NCI-H1930 (cell line): ENCODE measurements at places on chromosomes 5 and 9.

DNA sequence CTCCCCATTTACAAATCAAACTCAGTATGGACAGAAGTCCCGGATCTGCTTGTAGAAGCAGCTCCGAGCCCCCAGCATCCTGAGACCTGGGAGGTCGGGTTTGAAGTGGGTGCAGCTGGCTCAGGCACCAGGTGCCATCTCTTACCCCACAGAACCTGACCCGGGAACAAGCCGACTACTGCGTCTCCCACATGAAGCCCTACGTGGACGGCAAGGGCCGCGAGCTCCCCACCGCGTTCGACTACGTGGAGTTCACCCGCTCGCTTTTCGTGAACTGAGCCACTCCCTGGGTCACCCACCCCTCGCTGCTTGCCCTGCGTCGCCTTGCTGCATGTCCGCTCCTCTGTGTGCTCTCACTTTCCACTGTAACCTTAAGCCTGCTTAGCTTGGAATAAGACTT, 23.6 kb downstream of the DYNC2I2 start:
- DNase-seq = no peak

- no peak for DNase-seq
These were observed 34.8 kb downstream of the SLC6A18 start for GRCh38 chr5:1259806-1260480.

GRCh38 chr5:44389090-44389822, at the start of gene FGF10:
Gene FGF10, minus strand, starts transcription at chr5:44389420. Its CDS starts 738 bp downstream, at chr5:44388682.
- no peak for DNase-seq

DNA sequence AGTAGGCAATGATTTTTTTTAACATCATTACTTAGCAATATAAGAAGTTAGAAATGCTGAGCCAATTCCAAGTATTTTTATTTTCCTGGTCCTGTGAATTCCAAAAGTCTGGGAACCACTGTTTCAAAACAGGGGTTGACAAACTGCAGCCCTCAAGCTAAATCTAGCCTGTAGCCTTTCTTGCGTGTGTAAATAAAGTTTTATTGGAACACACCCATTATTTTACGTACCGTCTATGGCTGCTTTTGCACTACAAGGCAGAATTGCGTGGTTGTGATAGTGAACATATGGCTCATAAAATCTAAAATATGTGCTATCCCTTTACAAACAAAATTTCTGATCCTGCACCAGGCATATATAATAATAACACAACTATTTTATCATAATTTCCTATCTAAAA, 279.1 kb downstream of the SAXO1 start:
- DNase-seq = no peak

DNA sequence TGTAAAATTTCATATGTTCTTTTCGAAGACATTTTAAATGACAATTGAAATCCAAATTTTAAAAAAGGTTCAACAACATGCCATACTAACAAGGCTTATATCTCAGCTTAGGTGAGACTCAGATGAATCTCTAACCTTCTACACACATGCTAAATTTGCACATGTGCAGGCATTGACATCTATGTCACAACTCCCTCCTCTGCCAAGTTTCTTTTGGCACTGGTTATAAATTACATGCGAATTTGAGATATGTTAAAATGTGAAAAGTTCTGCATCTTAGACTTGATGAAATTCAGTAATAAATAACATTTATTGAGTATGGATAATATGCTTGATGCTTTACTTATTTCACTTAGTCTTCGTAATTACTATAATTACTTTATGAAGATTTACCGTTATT, 234.3 kb downstream of the TLE4 start:
- DNase-seq = no peak

DNA sequence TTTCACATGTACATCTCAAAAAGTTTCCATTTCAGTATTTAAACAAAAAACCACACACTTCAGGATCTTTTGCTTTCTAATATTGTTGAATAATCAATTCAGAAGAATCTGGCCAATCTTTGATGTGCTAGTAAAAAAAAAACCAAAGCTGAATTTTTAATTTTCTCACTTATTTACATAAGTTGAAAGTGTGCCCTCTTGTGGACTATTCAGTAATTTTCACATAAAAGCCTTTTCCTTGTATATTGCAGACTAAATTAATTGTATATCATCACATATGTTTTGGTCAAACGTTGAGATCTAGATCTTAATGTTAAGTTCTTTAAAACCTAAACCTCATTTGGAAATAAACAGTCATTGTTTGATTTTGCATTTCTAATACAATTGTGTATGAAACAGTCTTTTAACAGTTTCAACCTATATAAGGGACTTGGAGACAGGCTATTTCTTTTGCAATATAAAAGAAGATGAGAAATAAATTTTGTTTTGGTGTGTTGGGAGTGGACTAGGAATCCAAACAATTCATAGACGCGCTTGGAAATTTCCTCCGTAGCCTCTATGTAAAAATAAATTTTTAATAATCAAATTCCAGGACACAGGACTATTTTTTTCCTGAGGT, 68.1 kb downstream of the NIPBL start:
- no peak for DNase-seq

GRCh38 chr5:115708819-115709477, 83.1 kb upstream of the TMED7 start:
- DNase-seq = no peak

DNA sequence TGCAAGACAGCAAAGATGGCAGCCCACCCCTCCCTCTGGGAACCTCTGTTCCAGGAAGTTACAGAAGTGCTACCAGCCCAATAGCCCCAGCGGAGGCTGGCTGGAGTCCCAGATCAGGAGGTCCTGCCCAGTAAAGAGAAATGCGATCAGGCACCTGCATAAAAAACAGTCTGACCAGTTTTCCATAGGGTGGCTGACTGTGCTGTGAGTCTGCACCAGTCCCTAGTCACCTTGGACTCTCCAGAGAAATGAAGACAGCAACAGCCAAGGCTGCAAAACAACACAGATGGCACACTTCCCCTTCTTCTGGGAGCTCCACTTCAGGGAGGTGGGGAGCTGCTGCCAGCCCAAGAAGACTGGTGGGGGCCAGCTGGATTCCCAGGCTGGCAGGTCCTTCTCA, 265.5 kb upstream of the PCSK5 start:
- no peak for DNase-seq

- no peak for DNase-seq
These were observed 10.9 kb upstream of the PIP5K1B start for GRCh38 chr9:68694125-68694524.

GRCh38 chr9:74479711-74480110, 17.4 kb upstream of the RORB start:
- DNase-seq = no peak

DNA sequence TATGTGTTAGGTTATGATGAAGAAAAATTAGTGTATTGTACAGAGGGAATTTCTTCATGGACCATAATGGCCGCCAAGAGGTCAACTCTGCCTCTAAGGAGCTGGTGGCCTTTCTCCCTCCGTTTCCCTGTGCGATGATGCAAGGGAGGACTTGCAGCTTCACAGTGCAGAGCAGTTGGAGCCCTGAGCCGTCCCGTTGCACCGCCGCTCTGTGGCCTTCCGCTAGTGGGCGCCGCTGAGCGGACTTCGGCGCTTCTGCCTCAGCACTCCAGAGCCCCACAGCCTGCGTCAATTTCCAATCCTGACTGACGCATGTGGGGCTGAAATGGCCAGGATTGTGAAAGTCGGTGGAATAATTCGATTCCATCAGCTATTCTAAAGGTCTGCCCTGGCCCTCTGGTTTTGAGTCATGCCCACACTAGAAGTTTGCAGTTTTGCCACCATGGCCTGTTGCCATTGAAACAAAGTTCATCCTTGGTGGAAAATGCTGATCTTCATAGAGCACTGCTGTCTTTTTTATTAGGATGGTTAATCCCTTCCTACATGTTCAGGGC, 22.7 kb upstream of the LECT2 start:
- no peak for DNase-seq

DNA sequence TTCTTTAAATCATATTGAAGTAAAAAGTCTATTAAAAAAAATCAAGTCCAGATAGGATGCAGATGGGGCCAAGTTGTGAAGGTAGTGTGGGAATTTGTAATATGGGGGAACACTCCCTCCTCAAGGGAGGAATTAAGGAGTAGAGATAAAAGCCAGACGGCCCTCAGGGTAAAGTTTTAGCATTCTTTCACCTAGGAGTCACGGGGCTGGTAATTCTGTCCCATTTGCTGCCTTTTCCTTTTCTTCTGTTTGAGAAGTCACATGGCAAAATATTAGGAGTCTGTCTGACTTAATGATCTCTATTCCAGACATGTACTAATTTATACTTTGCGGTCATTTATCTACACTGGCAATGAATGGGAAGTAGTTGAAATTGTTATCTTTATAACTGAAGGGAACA, 61.9 kb downstream of the SNX24 start:
- DNase-seq = no peak

DNA sequence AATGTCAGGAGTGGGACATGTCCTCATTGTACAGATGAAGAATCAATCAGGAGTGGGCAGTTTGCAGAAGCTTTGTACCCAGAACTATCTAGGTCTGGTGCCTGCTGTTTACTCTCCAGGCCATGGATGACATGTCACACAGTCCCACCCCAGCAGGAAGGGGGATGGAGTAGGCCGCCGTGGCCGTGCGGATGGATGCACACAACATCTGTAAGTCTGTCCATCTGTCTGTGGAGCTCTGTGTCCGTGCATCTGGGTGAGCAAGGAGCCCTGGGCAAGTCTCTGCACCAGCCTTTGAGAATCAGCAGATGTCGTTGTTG, 311.5 kb upstream of the IRX4 start:
- DNase-seq = no peak

- no peak for DNase-seq
These were observed 1229.3 kb downstream of the CDH12 start for GRCh38 chr5:21623831-21624230.

DNA sequence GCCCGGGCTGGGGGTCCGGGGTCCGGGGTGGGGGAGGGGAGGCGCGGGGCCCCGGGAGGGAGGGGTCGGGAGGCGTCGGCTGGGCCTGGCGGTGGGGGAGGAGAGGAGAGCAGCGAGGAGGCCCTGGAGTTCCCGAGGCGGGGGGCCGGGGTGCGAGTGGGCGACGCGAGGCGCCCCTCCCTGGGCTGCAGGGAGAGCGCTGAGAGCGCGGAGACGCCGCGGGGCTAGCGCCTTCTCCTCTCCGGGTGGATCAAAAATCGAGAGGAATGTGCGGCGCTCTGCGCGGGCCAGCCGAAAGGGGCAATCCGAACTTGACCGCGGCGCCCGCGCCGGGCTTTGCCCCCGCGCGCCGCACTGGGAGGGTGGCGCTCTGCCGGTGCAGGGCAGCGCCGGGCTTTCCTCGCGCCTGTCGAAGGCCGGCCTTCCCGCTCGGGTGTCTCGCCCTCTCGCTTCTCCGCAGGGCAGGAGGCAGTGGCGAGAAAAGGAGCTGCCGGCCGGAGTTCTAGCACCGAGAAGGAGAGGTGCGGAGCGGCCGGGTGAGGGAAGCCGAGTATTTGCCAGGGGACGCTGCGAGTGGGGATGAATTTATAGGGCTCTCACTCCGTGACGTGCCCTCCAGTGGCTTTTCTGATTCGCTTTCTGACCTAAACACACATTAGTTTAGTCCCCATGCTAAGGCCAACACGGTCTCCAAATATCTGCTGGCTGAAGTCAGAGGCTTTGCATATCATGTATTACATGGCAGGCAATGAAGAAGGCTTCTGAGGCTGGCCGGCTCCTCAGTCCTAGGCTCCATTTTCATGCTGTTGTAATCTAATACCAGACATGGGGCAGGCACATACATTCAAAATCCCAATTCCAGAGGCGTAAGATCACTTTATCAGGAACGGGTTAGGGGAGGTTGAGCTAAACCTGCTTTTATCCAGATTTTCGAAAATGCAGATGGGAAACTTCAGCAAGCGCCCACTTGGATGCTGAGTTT, 503 bp upstream of the GDNF start:
- peak; percentile 73 for DNase-seq

- DNase-seq = no peak
These were observed 51.9 kb upstream of the SH3PXD2B start for GRCh38 chr5:172506251-172506650.

DNA sequence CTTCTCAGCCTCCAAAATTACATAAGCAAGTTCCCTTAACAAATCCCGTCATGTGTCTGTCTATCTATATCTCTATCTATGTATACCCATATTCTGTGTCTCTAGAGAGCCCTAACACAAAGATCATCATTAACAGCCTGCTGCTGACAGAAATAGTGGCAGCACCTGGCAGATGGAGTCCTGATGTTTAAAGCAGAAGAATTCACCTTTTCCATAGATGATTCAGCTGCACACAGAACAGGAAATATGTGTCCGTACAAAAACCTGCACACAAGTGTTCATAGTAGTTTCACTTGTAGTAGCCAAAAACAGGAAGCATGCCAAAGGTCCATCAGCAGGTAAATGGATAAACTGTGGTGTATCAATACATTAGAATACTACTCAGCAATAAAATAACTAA, 45.0 kb upstream of the ACO1 start:
- no peak for DNase-seq

GRCh38 chr5:142981886-142982820, 212.0 kb downstream of the ARHGAP26 start:
- DNase-seq = no peak

GRCh38 chr5:97922776-97923175, 739.7 kb upstream of the RIOK2 start:
- no peak for DNase-seq

GRCh38 chr5:140321796-140322195, 18.9 kb upstream of the PFDN1 start:
- no peak for DNase-seq

DNA sequence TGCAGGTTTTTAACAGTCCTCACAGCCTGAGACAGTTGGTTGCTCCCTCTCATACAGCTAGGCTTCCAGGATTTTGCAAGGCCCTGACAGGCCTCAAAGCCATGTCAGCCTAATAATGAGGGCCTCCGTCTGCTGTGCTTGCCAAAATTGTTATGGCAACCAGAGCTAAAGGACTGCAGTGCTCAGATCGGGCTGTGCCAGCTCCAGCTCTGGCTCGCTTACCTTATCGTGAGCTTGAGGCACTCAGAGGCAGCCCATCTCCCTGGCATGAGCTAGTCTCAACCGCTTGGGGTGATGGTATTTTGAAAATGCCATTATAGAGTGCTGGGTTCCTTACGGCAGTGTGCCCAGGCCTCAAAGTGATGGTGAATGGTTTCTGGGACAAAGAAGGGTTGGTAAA, 8.4 kb downstream of the MTAP start:
- no peak for DNase-seq

DNA sequence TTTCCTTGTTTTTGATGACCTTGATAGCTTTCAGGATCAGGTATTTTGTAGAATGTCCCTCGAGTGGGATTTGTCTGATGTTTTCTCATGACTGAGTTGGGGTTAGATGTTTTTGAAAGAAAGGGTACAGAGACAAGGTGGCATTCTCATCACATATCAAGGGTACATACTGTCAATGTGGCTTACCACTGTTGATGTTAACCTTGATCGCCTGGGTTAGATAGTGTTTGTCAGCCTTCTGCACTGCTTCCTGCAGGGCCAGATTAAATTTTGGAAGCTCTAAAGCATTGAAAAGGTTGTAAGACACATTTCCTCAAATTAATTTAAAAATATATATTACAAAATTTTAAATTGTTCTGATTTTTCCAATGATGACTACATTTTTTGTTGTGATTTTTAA, 287.4 kb upstream of the ACTBL2 start:
- no peak for DNase-seq

DNA sequence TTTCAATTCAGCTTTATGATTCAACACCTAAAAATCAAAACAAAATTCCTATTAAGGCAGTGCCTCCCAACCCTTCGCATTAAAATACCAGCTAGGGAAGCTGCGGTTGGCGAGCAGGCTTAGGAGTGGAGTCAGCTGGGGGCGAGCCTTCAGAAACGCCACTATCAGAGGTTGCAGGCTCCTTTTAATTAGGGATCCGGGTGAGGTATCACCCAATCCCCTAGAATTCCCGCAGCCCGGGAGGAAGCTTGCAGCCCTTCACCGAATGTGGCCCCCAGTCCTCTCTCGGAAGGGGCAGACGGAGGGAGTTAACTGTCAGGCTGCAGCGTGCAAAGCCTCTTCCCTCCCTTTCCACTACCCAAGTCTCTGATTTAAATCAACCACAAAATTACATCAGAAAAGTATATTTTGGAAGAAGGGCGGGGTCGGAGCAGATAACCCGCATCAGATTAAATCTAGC, 1.7 kb downstream of the STC2 start:
- no peak for DNase-seq
